ENCODE measurements at places on chromosomes 3 and 15. TPM values are rescaled to one million over a fixed set of nuclear protein-coding genes. Genes with fewer than 3 reads are reported as not detected.

DNA sequence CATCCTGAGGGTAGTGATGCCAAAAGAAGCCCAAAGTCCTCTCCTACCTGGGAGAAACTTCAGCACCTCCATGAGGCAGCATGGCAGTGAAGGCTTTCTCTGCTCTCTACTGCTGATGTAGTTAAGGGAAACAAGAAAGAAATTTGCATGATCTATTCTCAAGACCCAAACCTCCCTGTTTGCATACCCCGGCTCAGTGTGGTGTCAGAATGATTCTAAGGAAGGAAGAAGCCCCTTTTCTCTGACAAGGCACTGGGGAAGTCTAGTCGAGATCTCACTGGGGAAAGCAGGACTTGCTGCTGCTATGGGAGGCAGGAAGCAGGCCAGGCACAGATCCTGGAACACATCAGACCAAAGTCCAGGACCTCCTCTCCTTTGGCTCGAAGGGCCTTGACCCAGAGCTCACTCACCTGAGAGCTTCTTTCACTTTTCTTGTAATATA lies 89.4 kb upstream of the ICE2 start:
- H3K36me3 ChIP-seq, result no peaks in the 10 kb centered on the region
- H3K27me3 ChIP-seq, result no peaks in the 10 kb centered on the region
- no peak for DNase-seq
- no peak overlapping the region for H3K4me3 ChIP-seq

ATP13A5 gene
- total RNA-seq, result not detected

METTL6 gene
- 12.3 TPM for total RNA-seq

GRCh38 chr15:83322061-83322460 lies 37.6 kb upstream of the BNC1 start:
- DNase-seq, result peak; percentile 31
- no peaks in the 10 kb centered on the region for H3K27me3 ChIP-seq
- H3K27ac ChIP-seq, result no peak overlapping the region

DNA sequence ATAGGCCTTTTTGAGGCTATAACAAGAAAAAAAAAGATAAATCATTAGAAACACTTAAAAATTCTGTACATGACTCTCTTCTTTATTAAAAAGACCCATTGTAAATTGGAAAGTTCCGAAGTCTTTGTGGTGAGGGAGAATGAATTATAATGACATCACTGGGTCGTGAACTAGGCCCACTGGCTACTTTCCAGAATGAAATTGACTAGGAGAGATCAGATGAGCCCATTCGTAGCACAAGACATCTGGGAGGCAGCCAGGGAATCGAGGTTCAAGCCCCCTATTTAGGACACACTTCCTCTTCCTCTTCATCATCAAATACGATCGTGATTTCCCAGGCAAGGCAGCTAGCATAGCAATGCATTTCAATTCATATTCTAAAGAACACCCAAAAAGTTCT lies 889.8 kb upstream of the NR2F2 start:
- H3K27ac ChIP-seq, result peak overlapping the region; percentile 4
- DNase-seq, result no peak
- H3K4me1 ChIP-seq, result no peaks in the 10 kb centered on the region
- no peaks in the 10 kb centered on the region for H3K36me3 ChIP-seq
- no peaks in the 10 kb centered on the region for H3K27me3 ChIP-seq

PRSS50 gene
- not detected for total RNA-seq

ADGRG7 gene
- not detected for total RNA-seq

DNA sequence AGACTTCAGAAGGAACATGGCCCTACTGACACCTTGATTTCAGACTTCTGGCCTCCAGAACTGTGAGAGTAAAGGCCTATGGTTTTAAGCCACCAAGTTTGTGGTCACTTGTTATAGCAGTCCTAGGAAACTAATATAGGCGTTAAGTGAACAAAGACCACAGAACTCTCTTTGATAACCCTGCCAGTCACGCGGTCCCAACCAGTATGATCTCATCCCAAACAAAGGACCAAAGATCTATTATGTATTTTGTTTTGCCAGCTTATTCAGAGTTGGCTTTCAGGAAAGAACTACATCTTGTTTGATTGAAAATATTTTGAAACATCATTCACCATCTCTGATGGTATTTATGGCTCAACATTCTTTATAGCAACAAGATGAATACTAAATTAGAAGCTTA lies 294.4 kb upstream of the SLCO3A1 start:
- no peak for DNase-seq
- peaks cover 3% of the 10 kb centered on the region for H3K4me1 ChIP-seq

GRCh38 chr3:18086760-18087159 lies 338.4 kb downstream of the SATB1 start:
- no peak for DNase-seq
- no peaks in the 10 kb centered on the region for H3K4me1 ChIP-seq
- H3K36me3 ChIP-seq, result no peaks in the 10 kb centered on the region
- H3K4me3 ChIP-seq, result no peak overlapping the region

DNA sequence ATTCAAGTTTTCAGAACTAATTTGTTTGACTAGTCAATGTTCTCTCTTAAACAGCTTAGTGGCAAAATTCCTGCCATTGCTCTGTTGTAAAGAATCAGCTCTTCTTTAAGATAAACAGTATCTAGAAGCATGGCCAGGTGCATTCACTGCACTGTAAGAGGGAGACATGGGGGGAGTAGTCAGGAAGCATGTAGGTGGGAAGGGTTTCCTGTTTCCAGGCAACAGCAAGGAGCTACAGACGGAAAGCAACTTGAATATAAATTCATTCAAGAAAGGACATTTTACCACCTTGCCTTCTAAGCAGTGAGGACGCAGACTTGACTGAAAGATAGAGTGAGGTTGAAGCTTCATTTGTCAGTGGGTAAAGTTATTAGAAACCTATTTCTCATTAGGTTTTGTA lies 55.3 kb downstream of the BBX start:
- no peak overlapping the region for H3K4me3 ChIP-seq
- H3K36me3 ChIP-seq, result peaks cover 5% of the 10 kb centered on the region
- no peak for DNase-seq
- peaks cover 5% of the 10 kb centered on the region for H3K4me1 ChIP-seq

DNA sequence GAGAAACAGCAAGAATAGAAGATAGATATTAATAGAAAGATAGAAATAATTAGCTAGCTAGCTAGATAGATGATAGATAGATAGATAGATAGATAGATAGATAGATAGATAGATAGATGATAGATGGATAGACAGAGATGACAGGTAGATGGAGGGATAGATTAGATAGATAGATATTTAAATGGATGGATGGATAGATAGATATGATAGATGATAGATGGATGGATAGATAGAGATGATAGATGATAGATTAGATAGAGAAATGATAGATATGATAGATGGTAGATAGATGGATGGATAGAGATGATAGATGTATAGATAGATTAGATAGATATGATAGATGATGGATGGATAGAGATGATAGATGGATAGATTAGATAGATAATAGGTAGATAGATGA lies 8.3 kb upstream of the ATP10A start:
- H3K27me3 ChIP-seq, result no peaks in the 10 kb centered on the region
- no peaks in the 10 kb centered on the region for H3K4me1 ChIP-seq
- no peak overlapping the region for H3K4me3 ChIP-seq

- no peak overlapping the region for H3K4me3 ChIP-seq
- peak; percentile 60 for DNase-seq
- no peaks in the 10 kb centered on the region for H3K27me3 ChIP-seq
- H3K27ac ChIP-seq, result peak overlapping the region; percentile 71
Measured at GRCh38 chr15:67192185-67192820, 62.2 kb downstream of the AAGAB start.

DNA sequence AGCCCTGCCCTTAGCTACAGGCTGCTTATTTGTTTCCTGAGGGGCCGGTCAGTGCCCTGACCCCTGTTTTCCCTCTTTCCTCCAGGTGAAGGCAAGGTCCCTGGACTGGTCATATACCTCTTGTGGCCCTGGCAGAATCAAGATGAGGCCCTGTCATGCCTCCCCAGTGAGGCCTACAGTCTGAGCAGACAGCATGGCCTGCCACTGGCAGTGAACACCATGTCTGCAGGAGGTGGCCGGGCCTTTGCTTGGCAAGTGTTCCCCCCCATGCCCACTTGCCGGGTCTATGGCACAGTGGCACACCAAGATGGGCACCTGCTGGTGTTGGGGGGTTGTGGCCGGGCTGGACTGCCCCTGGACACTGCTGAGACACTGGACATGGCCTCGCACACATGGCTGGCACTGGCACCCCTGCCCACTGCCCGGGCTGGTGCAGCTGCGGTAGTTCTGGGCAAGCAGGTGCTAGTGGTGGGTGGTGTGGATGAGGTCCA lies 1.2 kb downstream of the KLHDC8B start:
- peak overlapping the region; percentile 68 for H3K4me3 ChIP-seq
- H3K27ac ChIP-seq, result peak overlapping the region; percentile 90
- peaks cover 40% of the 10 kb centered on the region for H3K36me3 ChIP-seq
- H3K27me3 ChIP-seq, result no peaks in the 10 kb centered on the region
- peaks cover 62% of the 10 kb centered on the region for H3K4me1 ChIP-seq

DNA sequence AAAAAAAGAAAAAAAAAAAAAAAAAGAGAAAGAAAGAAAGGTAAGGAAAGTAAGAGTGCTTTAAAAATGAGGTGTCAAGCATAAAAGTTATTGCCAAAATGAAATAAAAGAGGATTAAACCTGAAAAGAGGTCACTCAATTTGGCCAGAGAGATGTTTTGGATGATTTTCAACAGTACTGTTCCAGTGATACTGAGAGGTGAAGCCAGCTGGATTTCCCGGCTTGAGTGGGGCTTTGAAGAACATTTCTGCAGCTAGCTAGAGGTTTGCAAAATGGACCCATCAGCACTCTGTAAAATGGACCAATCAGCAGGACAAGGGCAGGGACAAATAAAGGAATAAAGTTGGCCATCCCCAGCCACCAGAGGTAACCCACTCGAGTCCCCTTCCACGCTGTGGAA lies 128.5 kb downstream of the LSAMP start:
- no peaks in the 10 kb centered on the region for H3K4me1 ChIP-seq
- H3K36me3 ChIP-seq, result no peaks in the 10 kb centered on the region
- no peak overlapping the region for H3K4me3 ChIP-seq

- H3K27me3 ChIP-seq, result no peaks in the 10 kb centered on the region
- H3K27ac ChIP-seq, result no peak overlapping the region
Measured at GRCh38 chr3:19457449-19457848, 309.1 kb downstream of the KCNH8 start.

GADL1 gene
- 3.1 TPM for total RNA-seq

DNA sequence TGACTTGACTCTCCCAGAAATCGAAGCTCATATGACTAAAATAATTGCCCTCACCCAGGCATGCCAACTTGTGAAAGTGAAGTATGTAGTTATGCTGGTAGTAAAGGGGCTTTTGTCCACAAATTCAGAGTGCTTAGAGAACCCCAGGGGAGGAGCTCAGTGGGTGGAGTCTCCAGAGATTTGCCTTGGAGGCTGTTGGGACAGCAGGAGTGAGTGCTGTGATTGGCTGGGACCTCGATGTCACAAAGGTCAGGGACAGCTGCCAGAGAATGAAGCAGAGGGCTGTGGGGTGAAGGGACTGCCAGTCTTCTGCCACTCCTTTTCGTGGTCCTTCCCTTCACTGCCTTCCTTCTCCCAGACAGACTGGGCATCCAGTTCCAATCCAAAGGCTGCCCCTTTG lies 49.8 kb downstream of the ZNF445 start:
- no peak overlapping the region for H3K27ac ChIP-seq
- no peak overlapping the region for H3K4me3 ChIP-seq
- no peaks in the 10 kb centered on the region for H3K4me1 ChIP-seq
- peaks cover 18% of the 10 kb centered on the region for H3K27me3 ChIP-seq
- no peak for DNase-seq
- no peaks in the 10 kb centered on the region for H3K36me3 ChIP-seq

DNA sequence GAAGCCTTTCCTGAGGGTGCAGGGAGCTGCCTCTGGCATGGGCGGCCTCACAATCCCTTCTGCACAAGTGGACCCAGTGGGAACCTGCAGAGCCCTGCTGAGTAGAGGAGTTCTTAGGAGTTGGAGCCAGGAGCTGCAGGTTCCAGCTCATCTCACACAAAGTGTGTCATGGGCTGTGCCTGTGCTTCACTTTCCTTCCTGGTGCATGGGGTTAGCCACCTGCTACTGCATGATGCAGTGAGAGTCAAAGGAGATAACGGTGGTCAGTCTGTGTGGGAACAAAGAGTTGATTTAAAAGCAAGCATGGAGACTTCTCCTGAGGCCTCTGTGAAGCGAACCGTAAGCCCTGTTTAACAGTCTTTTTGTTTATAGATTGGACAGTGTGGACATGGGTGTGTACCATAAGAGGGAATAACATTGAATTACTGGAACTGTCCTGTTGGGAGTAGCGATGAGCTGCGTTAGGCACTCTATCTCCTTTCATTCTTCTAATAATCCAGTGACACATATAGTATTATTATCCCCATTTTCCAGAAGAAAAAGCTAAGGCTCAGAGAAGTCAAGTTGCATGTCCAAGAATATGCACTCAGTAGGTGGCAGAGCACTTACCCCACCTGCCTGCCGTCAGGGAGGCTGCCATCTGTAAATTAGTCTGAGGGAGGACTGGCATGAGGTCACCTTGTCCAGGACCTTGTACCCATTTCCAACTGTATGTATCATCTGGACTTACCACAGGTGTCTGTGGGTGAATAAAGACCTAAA lies 68.7 kb upstream of the PRR23C start:
- no peaks in the 10 kb centered on the region for H3K27me3 ChIP-seq
- H3K36me3 ChIP-seq, result no peaks in the 10 kb centered on the region
- no peaks in the 10 kb centered on the region for H3K4me1 ChIP-seq
- no peak overlapping the region for H3K27ac ChIP-seq
- H3K4me3 ChIP-seq, result no peak overlapping the region
- peak; percentile 85 for DNase-seq

All from esophagus muscularis mucosa (tissue), 4 donors.